Thoracic aorta endothelial cell (primary cell): ENCODE measurements at places on chromosomes 12 and 14. TPM values are rescaled to one million over a fixed set of nuclear protein-coding genes. Genes with fewer than 3 reads are reported as not detected.

STXBP6 gene
- total RNA-seq: 0.14 TPM in 1 of 2 replicates, not detected in the other

IGFBP6 gene
- total RNA-seq: 12.2 and 15.7 TPM in 2 replicates

KITLG gene
- total RNA-seq: 26.2 and 48.5 TPM in 2 replicates

MLXIP gene
- total RNA-seq: 28.8 and 32.8 TPM in 2 replicates

TOMM20L gene
- not detected in 2 replicates for total RNA-seq

RD3L gene
- total RNA-seq: not detected in 2 replicates

PLBD1 gene
- total RNA-seq: 0.40 and 1.0 TPM in 2 replicates
